Stimulated activated CD8-positive, alpha-beta memory T cell treated with anti-CD3 and anti-CD28 coated beads, Interleukin-7, amount 100 ng/mL, for 1 hour (primary cell): ENCODE measurements at places on chromosomes 13 and 19.

GRCh38 chr19:29532956-29533355, 7.2 kb downstream of the VSTM2B start:
- no peak for DNase-seq

- DNase-seq, result no peak
Observed at GRCh38 chr13:109281903-109282635, 504.3 kb downstream of the IRS2 start.

DNA sequence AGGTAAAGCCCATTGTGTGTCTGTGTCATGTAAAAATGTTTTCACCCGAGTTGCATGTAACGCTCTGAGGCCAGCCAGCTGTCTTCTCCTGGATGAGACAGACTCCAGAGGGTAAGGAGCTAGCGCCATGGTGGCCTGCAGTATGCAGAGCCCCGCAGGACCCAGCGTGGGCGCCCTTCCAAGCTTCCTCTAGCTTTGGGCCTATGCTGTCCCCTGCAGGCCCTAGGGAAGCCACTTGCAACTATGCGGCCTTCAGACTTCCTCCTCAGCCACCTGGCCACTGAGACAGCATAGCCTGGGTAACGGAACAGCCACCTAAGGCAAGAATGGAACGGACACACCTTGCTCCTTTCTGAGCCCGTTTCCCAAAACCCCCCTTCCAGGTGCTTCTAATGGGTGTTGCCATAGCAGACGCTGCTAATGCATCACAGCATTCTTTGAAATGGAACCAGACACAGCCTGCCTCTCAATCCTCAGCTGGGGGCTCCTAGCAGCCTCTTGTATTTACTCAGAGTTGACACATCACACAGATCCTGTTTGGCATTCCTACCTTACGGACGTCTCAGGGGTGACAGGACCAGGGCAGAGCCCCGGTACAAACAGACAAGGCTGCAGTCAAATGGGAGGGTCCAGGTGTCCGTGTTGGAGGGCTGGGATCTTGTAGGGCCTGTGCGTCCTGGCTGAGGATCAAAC, 6.2 kb downstream of the FAM32A start:
- DNase-seq, result no peak

DNA sequence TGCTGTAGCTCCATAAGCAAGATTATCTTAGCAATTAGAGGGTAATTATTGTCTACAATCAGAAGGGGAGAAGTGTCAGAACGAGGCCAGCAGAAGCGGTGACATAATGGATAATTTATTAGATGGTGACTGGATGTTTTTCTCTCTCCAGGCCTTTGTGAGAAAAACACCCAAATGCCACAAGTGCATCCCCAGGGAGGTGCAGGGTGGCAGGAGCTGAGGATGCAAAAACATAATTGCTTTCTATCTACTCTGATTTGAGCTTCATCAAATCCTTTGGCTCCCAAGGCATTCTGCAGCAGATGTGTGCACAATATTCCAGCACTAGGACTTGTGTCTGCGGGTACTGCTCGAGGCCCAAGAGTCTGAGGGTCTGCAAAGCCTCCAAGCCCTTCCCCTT, 220.1 kb upstream of the SERP2 start:
- DNase-seq, result no peak

DNA sequence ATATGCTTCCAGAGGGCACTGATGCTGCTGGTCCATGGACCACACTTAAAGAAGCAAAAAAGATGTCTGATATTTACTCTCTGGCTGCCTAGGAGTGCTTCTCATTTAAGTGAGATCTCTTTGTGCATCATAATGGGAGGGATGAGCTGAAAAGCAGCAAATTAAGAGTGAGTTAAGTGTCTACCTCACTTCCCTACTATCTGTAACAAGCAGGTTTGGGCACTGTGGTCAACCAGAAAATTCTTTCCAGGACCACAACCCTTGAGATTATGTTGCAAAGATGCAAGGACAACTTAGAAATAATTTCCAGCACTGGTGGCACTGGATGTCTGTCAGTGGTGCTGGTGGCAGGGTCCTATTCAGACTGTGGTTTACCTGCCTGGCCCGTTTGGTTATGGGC, 52.1 kb upstream of the USPL1 start:
- DNase-seq, result no peak

DNA sequence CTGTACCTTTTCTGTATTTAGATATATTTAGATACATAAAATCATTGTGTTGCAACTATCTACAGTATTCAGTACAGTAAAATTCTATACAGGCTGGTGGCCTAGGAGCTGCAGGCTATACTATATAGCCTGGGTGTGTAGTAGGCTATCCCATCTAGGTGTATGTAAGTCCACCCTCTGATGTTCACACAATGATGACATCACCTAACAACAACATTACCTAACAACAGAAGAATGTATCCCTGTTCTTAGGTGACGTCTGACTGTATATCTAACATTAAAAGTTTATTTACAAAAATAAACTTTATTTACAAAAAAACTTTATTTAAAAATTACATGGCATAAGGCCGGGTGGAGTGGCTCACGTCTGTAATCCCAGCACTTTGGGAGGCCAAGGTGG, 28.3 kb upstream of the ZFP30 start:
- no peak for DNase-seq

- DNase-seq, result no peak
Observed at GRCh38 chr19:49149652-49150105, 5.5 kb downstream of the HRC start.

DNA sequence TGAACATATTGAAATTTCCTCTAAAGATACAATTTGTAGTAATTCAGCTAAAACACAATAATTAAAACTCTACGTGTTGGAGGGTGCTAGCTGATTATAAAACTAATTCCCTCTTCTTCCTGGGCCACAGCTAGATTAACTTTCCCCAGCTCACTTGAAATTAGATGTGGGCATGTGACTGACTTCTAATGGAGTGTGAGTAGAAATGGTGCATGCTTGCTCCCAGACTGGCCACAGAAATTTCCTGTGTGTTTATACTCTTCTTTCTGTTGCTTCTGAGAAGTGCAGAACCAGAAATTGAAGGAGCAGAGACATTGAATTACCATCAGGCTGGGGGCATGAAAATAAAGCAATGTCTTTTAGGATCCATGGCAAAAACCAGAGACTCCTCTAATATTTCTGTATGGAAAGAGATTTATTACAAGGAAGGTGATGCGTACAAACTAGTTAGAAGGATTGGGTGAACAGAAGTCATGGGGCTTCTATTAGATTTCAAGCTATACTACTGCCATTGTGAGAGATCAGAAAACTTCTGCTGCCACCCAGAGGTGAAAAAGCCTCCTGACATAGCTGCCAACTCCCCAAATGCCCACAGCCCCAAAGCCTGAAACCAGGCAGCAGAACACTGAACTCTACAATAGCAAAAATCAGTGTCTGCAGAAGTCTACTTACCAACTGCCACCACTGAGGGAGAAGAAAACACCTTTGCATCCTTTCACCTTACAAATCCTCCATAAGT, 379.2 kb upstream of the MIR17HG start:
- DNase-seq, result no peak

GRCh38 chr19:38898788-38899446, 501 bp downstream of the SIRT2 start:
- DNase-seq, result no peak

GRCh38 chr19:27618006-27618405, 1594.9 kb downstream of the UQCRFS1 start:
- no peak for DNase-seq

- DNase-seq, result no peak
Observed at GRCh38 chr13:112506046-112506445, 81.9 kb downstream of the TUBGCP3 start.

- DNase-seq, result no peak
Observed at GRCh38 chr13:38730332-38730731, 43.5 kb downstream of the FREM2 start.

DNA sequence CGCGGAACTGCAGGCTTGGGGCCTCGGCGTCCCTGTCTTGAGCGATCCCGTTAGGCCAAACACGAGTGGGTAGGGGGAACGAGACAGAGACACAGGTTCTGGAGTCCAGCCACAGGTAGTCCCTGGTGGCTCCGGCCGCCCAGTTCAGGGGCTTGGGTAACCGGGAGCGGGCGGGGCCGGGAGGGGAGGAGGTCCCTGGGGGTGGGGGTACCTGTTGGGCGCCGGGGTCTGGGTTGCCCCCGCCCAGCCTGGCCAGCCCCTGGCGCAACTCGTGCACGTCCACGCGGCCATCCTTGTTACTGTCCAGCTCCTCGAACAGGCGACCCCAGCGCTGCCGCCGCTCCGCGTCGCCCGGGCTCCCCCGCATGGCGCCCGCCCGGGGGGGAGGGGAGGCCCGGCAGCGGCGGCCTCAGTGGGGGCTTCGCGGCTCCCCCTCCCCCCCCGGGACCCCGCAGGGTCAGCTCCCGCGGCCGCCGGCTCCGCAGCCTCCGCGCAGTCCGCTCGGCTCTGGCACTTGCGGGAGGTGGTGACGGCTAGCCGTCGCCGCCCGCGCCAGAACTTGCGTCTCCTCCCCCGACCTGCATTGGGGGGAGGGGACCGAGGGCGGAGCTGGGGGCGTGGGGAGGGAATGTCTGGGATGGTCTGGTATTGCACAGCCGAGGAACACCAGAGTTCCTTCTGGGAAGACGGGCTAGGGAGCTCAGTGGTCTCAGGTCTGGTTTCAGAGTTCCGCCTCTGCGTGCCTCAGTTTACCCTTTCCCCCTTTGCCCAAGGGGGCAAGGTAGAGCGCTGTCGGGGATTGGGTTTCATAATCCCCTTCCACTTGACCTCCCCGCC, at the start of gene SLC25A23:
Gene SLC25A23, minus strand, starts transcription at position 531 of the 837 bp plus-strand sequence. Its CDS starts 164 bp downstream, at position 367.
- no peak for DNase-seq

- peak; percentile 85 for DNase-seq
Observed at GRCh38 chr19:41144403-41144802, 30.2 kb downstream of the CYP2F1 start.
